Activated naive CD8-positive, alpha-beta T cell treated with anti-CD3 and anti-CD28 coated beads, Interleukin-2, amount 50 U/mL, for 24 hours (primary cell): ENCODE measurements at places on chromosomes 6 and 20.

- DNase-seq, result no peak
Observed at GRCh38 chr20:2300420-2300819, 4.6 kb downstream of the TGM3 start.

GRCh38 chr6:26252077-26252472 is 112.9 kb upstream of the BTN3A2 start:
- DNase-seq, result no peak

GRCh38 chr20:61621852-61622251 is 369.8 kb downstream of the CDH4 start:
- DNase-seq, result no peak

DNA sequence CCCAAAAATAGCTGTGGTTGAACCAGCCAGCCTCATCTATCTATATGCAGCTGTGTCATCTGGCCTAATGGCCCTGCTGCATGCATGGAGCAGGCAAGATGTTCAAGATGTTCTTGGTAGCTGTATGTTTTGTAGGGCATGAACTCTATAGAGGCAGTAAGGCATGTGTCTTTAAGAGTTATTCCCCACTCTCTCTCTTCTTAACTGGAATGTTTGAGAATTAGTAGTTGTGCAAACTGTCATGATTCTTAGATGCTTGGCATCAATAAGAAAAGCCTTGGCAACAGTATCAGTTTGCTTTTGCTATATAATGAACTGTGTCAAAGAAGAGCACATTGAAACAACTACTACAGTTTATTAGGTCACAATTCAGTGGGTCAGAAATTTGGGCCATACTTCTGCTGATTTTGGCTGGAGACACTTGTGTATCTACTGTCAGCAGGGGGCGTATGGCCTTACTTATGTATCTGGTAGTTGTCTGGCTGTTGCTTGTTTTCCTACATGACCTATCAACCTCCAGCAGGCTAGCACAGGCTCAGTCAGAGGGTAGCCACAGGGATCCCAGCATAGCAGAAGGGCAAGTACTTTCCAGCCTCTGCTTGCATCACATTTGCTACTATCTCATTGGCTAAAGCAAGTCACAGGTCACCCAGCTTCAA is 56.1 kb upstream of the LAMP5 start:
- DNase-seq, result no peak

DNA sequence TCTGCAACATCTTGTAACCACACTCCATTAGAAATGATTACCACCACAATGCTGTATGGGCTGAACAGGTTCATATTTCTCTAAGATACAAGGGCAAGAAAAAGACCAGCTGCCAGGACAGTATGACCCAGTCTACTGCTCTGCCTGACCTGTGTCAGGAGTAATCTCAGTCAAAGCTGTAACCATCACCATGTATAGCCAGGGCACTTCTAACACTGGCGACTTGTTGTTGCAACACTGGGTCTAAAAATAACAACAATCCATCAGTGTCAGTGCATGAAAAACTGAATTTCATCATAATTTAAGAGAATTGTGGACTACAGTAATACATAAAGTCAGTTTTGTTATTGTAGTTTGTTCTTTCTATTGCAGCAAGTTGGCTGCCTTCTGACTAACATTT is 738.6 kb upstream of the ADGRB3 start:
- no peak for DNase-seq

DNA sequence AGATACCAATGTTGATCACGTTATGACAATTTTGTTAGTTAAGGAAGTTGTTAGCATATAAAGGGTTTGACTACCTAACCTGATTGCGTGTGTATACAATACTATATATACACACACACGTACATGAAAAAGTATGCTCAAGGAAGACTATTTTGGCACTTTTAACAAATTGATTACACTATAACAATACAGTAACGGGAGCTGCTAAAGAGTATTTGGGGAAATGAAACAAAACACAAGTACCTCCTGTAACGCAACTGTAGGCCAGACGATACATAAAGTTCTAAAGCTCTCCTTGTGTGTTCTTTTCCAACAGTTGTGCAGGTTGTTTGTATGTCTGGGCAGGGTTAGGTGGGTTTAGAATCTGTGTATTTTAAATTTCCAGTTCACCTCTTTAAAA is 98.7 kb downstream of the PLEKHG1 start:
- DNase-seq, result no peak

DNA sequence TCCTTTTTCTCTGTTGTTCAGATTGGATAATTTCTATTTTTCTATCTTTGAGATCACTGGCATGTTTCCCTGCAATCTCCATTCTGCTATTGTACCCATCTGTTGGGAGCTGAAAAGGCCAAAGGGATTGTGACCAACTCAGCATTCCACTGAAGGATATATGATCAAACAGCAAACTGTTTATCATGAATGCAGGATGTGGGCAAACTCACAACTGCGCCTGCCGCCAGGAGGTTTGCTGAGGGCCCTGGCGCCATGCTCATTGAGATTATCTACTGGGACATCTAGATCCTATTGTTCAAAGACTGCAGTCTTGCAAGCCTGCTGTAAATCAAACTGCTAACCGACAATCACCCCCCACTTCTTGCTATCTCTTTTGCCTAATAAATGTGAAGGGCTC is 3.8 kb upstream of the FKBP1A start:
- no peak for DNase-seq

- no peak for DNase-seq
Observed at GRCh38 chr6:36822506-36823269, 16.6 kb downstream of the CPNE5 start.

- no peak for DNase-seq
Observed at GRCh38 chr6:145475794-145476396, 259.4 kb downstream of the EPM2A start.

GRCh38 chr6:78910591-78911171 is 43.3 kb downstream of the IRAK1BP1 start:
- peak; percentile 29 for DNase-seq
